ENCODE measurements at places on chromosomes 1 and 21.

DNA sequence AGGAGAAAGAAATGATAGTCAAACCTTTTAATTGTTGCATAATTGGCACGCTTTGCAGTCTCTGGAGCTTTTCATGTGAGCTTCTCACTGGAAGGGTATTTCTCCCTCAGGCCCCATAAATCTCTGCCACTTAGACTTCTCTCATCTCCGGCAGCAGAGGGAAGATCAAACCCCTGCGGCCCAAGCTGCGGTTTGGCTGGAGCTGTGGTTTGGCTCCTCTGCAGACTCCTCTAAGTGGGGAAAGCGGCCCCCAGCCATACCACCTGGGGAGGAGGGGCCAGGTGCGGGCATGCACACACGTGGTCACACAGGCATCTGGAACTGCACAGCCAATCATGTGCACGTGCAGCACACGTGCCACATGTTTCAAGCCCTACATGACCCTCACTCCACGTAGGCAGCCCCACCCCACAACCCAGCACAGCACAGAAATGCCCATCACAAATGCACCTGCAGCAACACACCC, 58.3 kb downstream of the UBE2T start:
- no peak for DNase-seq

GRCh38 chr21:34351786-34352241, 12.0 kb upstream of the KCNE2 start:
- no peak for DNase-seq

- DNase-seq, result no peak
These were observed 71.4 kb downstream of the USP1 start for GRCh38 chr1:62508187-62508758.

DNA sequence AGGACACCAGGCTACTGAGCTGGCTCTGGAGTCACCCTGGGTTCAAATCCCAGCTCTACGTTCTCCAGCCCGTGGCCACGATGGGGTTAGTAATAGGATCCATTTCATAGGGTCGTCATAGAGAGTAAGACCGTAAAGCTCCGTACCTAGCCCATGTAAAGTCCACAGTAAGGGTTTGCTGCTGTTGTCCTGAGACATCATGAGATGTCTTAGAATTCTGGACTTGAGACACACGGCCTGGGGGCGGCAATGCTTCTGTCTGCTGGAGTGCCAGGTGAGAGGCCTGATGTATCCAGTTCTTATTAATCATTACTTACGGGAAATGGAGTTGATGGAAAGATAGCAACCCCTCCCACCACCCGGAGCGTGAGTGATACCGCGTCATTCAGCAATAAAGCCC, 3.6 kb downstream of the TCP10L start:
- DNase-seq, result peak; percentile 27

GRCh38 chr1:25664357-25665199, 48.0 kb downstream of the MAN1C1 start:
- DNase-seq, result no peak
